A549 (cell line): ENCODE measurements at places on chromosomes 4 and X. TPM values are rescaled to one million over a fixed set of nuclear protein-coding genes. Genes with fewer than 3 reads are reported as not detected.

Gene CYBB
- 0.04 TPM in 3 replicates for polyA plus RNA-seq

Gene ASMT
- polyA plus RNA-seq = 0.12 to 0.20 TPM in 2 of 3 replicates, not detected in the other

Gene BGN
- 0.04 to 0.05 TPM in 2 of 3 replicates, not detected in the other for polyA plus RNA-seq

Gene DNAAF6
- polyA plus RNA-seq = not detected in 3 replicates

Gene CITED1
- polyA plus RNA-seq = 0.26 to 0.43 TPM (median 0.30 TPM) in 3 replicates

Gene BEND4
- not detected in 3 replicates for polyA plus RNA-seq

Gene H2BW2
- not detected in 3 replicates for polyA plus RNA-seq

Gene NALF2
- polyA plus RNA-seq = 1.7 to 2.2 TPM (median 2.1 TPM) in 3 replicates

Gene EVC2
- 1.3 to 1.5 TPM (median 1.5 TPM) in 3 replicates for polyA plus RNA-seq

Gene COX7B
- 792 to 839 TPM (median 813 TPM) in 3 replicates for polyA plus RNA-seq

Gene MAGEC2
- not detected in 3 replicates for polyA plus RNA-seq

Gene ERCC6L
- polyA plus RNA-seq = 12.1 to 14.2 TPM (median 13.5 TPM) in 3 replicates

Gene OPHN1
- polyA plus RNA-seq = 1.7 to 2.0 TPM (median 2.0 TPM) in 3 replicates

Gene NXT2
- polyA plus RNA-seq = 11.9 to 14.3 TPM (median 13.5 TPM) in 3 replicates

Gene NEUROG2
- not detected in 3 replicates for polyA plus RNA-seq
